ENCODE measurements at places on chromosomes 1 and 21.

DNA sequence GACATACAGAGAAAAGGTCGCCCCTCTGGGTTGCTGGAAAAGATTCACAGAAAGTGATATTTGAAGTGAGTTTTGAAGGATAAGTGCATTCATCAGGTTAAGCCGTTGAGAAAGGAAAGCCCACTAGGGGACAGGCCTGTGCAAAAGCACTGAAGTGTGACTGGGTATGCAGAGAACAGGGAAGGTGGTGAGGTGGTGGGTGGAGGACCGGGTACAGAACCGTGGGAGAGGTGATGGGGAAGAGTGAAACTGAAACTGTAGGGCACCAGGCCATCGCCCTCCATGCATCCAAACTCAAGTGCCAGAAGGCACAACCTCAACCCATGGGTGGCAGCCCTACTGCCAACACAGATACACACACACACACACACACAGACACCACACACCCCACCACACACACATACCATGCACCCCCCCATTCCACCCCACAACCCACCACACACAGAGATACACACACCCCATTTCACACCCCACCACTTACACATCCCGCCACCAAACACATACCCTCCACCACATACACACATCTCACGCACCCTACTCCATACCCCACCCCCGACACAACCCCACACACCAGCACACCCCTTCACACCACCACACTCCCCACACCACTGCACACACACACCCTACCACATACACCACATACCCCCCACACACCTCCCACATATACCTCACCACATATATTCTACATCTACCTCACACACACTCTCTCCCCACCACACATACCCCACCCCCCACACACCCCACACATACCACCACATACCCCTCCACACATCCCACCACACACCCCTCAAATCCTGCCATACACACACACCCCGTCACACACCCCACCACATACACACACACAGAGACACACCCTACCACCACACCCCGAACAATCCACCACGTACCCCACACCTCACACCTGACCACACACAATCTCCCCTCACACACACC lies 59.0 kb downstream of the TSEN15 start:
- no peak for DNase-seq

DNA sequence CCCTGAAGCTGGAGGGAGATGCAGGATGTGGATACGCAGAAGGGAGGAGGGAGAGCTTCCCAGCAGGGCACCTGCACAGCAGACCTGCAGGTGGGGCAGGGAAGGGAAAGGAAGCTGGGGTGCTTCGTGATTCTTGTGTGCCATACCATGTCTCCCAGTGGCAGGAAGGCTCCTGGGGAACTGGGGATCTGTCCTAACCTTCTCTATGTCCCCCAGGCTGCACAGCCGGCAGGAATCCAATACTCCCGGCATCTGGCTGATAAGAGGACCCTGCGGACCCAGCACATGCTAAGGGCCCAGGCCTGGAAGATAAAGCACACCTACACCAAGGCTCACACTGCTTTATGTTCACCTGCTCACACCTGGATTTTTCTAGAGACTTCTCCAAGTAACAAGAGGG lies 79.4 kb downstream of the ITPKB start:
- DNase-seq, result no peak

DNA sequence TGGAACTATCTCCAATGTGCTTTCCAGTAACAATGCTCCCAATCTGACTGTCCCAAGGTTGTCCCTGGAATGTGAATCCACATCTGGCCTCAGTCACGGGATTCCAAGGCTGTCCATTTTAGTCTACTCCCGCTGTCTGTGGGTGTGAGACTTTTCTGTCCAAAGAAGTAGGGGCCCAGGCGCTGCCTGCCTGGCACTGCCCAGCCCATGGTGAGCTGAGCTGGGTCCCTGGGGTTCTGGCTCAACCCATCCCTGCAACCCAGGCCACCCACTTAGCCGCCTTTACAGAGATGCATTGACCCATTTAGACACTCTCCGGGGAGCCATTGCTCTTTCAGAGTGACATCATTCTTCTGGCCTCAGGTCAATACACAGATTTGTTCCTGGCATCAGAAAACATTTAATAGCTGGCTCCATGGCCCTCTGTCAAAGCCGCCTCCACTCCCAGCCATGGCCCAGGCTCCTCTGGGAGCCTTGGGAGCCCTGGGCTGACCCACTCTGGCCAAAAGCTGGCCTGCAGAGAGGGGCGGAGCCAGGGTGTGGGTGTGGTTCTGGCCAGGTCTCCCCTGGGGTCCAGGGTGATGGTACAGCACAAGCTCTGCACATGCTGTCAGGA lies 47.2 kb upstream of the PAX7 start:
- peak; percentile 69 for DNase-seq

DNA sequence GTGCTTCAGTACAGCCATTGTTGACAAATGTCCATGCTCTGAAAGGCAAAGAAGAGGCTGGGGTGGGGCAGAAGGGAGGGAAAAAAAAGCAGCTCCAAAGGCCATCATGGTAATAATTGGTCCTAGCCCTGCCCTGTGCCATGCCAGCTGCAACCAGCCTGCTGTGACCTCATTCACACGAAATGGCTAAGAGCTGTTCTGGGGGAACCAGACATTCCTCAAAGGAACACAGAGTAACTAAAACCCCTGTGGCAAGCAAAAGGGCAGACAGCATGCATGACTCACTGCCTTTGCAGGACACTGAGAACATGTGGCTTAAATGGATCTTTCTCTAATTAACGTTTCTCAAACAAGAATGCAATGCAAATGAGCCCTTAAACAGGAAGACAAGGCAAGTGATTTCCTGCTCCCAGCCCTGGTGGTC lies 42.3 kb downstream of the STYXL2 start:
- DNase-seq, result no peak

- DNase-seq, result peak; percentile 74
Observed at GRCh38 chr1:27299385-27300271, 22.3 kb upstream of the TMEM222 start.

DNA sequence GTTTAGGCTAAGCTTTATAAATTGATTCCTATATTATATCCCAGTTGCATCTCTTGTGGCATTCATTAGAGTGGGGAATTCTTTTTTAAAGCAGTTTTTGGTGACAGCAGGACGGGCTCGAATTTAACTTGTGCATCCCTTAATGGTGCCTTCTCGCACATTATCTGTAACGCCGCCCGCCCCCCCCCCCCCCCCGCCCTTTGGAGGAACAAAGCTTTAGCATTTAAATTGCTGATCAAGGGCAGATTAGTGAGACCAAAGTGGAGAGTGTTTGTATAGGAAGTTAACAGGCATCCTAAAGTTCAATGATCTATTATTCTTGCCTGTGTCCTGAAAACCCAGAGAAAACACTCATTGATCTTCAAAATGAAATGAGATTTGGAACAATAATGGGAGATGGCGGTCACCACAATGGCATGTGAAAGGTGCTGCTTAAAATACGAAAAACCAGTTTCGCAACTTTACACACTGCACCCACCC lies 2.2 kb downstream of the LMO4 start:
- DNase-seq, result no peak

GRCh38 chr1:41784531-41785274 lies 134.0 kb downstream of the HIVEP3 start:
- no peak for DNase-seq

GRCh38 chr1:62385923-62386322 lies 50.9 kb upstream of the USP1 start:
- no peak for DNase-seq

GRCh38 chr1:46506470-46507219 lies 17.0 kb downstream of the DMBX1 start:
- no peak for DNase-seq
